ENCODE measurements at places on chromosomes 4 and X.

DNA sequence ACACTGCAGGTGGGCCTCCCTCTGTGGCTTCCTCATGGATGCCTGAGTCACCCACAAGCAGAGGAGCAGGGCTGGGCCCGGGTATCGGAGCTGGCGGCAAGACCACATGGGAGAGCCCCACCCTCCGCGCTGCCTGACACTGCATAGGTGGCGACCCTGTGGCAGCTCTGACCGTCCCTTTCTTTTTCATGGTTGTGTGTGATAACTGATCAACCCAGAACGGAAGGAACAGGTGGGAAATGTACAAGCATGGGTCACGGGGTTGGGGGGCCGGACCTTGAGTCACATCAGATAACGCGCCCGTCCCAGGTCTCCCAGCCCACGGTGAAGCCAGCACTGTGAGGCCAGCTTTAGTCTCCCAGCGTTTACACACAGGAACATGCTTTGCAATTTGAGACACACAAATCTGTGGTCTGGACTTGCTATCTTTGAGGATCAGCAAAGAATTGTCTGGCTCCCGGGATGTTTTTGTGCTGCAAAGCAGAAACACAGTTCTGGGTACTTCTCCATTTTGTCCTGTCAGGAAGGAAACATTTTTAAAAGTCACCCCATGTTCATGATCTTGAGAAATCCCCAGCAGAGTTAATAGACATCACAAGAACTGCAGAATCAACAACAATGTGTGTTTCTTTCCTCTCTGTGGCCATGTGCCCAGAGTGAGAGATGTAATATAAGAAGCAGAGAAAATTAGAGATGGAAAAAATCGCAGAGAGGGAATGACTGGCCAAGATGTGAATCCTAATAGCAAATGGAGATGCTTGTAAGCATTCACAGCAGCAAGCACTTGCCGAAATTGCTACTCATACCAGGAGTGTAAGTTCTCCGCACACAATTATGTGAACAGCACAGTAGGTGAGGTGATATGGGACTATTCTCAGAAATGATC is 70.1 kb upstream of the CBR4 start:
- peak; percentile 46 for DNase-seq

DNA sequence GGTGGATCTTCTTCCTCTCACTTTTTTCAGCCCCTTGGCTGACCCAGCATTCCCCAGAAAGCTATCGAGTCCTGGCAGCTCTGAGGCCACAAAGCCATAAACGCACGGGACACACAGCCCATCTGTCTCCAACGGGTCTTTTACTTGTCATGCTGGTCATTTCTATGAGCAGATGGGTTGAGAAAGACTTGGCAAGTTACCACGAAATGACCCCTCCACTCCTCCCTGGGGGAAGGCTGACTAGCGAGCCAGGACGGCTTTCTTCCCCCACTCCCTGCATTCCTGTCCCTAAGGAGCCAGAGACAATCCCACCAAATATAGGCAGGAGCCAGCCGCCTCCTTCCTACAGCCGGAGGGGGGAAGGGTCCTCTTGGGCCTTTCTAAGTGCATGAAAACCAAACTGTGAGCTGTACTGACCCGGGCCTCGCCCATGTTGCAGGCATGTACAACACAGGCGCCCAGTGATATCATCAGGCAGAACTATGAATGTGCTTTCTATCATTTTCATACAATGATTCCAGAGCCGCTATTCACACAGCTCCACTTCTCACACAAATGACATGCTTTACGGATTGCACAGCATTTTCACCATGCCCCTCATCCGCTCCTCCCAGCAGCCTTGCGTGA is 28.6 kb downstream of the AFAP1 start:
- DNase-seq: no peak

- DNase-seq: peak; percentile 18
Measured at GRCh38 chrX:1397441-1398270, 5.7 kb upstream of the SLC25A6 start.

- DNase-seq: no peak
Measured at GRCh38 chrX:8737883-8738282, 5.9 kb upstream of the ANOS1 start.

DNA sequence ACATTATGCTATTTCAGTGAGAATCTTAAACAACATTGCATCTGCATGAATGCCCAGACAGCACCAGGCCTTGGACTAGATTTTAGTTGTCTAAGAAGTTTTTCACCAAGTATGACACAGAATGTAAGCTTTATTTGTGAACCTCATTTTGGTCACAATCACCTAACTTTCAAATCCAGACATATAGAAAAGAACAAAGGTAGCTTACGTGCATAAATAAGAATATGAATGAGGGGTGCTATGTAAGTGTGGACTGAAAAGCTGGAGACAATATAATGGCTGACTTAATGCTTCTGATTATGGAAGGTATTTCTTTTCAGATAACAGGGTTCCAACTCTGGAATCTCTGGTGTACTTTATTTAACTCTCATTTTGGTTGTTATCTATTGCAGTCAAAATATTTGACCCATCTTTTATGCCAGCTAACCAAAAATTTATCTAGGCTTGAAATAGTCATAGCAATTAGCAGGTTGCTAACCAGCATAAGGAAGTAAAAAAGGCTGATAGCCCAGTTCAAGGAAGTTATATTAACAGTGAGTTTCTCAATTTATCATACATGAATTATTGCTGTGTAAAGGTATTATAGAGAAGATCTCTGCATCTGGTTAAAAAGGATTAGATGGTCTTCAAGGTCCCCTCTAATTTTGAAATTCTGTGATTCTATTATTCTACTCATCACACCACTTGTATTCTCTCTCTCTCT is 36.5 kb downstream of the SLC7A11 start:
- DNase-seq: no peak

GRCh38 chr4:147958057-147958456 is 226.2 kb downstream of the ARHGAP10 start:
- DNase-seq: no peak

DNA sequence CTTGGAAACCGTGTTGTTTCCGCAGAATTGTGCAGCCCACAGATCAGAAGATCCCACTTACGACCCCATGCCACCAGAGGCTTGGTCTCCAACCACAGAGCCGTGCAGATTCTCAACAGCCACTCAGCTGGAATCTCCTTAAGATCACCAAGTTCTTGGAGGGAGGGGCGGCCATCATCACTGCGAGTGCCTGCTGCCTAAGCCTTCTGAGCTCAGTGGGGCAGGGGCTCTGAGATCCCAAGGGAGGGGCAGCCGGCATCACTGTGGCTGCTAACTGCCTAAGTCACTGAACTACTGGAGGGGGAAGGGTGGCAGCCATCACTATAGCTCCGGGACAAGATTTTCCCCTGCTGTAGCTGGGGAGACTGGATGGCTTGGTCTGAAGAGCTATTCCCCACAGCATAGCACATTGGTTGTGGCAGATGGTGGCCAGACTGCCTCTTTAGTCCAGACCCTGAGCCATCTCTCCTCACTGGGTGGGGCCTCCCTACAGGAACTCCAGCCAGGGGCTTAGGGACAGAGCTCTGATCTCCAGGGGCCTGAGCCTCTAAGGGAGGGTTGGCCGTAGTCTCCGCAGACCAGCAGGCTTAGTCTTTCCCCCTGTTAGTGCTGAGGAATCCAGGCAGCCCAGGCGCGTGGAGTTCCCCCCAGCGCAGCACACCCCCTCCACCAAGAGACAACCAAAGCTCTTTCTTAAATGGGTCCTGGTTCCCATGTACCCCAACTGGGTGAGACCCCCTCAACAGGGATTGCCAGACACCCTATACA is 1483.9 kb downstream of the ADGRL3 start:
- DNase-seq: no peak

- DNase-seq: no peak
Measured at GRCh38 chrX:50000937-50001542, 78.6 kb downstream of the CLCN5 start.

DNA sequence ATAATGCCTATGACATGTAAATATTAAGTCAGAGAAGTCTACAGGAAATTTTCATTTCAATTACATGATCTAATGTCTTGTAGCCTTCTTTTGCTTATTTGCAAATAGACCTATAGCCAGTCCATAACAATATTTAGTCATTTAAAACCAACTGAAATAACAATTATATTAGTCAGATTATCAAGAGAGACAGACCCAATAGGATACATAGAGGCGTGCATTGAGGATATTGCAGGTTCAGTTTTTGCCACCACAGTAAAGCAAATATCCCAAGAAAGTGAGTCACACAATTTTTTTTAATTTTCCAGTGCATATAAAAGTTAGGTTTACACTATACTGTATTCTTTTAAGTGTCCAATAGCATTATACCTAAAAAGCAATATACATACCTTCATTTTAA is 349.7 kb upstream of the ATOH1 start:
- no peak for DNase-seq

DNA sequence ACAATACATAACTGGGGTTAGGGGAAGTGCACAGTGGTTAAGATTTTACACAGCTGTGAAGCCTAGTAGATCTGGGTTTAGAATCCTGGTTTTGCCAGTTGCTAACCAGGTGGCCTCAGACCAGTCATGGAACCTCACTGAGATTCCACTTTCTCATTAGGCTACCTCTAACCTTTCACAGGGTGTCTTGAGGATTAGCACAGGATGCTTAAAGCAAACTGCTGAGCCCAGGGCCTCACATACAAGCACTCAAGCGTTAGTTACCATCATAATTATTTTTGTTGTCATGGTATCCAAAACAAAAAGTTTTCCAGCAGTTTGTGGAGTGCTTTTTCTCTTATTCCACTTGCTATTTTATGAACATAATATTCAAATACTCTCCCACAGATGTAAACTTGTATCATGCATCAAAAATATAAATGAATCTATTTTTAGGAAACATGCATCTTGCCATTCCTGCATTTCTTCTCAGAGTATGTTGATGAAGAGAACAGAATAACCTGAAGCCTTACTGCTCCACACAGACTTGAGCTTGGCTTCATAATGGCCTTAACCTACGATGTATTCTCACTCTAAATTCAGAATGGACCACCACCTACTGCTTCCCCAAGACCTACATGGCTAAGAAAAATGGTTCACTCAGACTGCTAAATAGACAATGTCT is 12.6 kb downstream of the AP1S2 start:
- no peak for DNase-seq

- no peak for DNase-seq
Measured at GRCh38 chr4:183599690-183600089, 59.3 kb downstream of the RWDD4 start.

DNA sequence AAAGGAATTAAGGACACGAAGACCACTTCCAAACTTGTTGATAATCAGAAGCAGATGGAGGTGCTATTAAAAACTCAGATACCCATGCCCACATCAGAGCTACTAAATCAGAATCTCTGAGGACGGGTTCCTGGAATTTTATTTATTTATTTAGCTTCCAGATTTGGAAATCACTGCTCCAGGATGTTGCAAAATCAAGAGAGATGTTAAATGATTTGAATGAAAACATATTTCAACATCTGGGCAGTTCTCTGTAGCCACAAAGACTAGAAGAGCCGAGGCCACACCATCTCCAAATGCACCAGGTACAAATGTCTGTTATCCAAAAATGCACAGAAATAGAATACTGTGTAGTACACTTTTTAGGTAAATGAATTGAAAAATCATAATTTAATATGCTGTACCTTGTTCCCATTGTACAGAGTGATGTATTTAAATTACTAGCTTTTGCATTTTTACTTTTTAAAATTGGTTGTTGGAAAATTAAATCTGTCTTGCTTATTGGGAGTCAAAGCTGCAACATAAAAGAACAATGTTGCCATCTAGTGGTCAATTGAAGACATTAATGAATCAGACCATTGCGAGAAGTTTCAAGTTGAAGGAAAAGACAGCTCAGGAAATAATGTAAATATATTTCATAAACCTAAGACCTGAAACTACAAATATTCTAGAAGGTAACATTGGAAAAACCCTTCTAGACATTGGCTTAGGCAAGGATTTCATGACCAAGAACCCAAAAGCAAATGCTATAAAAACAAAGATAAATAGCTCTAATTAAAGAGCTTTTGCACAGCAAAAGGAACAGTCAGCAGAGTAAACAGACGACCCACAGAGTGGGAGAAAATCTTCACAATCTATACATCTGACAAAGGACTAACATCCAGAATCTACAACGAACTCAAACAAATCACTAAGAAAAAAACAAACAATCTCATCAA is 151.3 kb upstream of the TTC29 start:
- no peak for DNase-seq

- DNase-seq: no peak
Measured at GRCh38 chrX:12741416-12741815, 49.8 kb upstream of the PRPS2 start.

DNA sequence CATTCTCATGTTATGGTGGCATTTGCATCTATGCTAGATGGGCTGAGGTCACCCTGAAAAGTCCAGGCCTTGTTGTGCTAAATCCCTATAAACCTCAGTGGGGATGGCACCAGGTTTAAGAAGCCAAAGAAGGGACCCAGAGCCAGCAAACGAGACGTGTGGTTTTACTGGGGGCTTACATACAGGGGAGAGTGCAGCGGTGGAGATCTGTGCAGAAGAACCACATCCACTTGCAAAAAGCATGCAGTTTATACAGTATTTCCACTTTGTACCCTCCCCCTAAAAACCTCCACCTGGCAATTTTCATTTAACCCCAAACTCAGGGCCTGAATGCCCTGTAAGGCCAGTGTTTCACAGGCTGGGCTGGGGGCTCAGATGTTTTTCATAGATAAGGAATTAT is 134.9 kb upstream of the GATB start:
- DNase-seq: no peak

Data from stimulated activated CD8-positive, alpha-beta memory T cell treated with anti-CD3 and anti-CD28 coated beads, Interleukin-4, amount 100 ng/mL, for 48 hours (primary cell).